ENCODE measurements at places on chromosomes 6 and 20.

DNA sequence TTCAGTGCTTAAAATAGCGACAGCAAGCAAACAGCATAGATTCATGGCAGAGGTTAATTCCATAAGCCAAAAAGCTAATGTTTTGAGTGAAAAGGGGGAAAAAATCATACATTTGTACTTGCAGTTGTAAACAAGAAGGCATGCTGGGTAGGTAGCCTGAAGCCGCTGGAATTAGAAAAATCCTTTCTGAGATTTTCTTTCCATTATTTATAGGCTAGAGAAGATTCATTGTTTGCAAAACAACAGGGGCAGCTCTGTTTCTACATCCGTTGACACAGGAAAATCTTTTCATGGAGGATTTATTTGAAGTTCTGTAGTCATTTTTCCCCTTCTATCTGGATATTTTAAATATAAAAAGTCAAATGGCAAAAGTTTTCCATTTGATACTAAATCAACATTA lies 843.9 kb downstream of the QKI start:
- no peak for DNase-seq

DNA sequence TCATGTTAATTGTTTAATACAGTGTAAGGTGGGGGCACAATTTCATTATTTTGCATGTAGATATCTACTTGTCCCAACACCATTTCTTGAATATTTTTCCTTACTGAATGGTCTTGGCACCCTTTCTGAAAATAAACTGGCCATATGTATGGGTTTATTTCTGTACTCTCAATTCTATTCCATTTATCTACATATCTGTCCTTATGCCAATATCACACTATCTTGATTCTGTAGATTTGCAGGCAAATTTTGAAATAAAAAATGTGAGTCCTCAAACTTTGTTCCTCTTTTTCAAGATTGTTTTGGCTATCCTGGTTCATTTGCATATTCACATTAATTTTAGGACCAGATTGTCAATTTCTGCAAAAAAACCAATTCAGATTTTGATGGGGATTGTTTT lies 34.8 kb downstream of the SCGN start:
- DNase-seq: no peak

GRCh38 chr6:68197356-68197755 lies 437.7 kb upstream of the ADGRB3 start:
- no peak for DNase-seq

- DNase-seq: no peak
Measured at GRCh38 chr20:57686931-57687652, 22.7 kb downstream of the PMEPA1 start.

- no peak for DNase-seq
Measured at GRCh38 chr6:901696-902460, 208.9 kb upstream of the EXOC2 start.

GRCh38 chr20:1437235-1437904 lies 29.3 kb downstream of the NSFL1C start:
- peak; percentile 47 for DNase-seq

DNA sequence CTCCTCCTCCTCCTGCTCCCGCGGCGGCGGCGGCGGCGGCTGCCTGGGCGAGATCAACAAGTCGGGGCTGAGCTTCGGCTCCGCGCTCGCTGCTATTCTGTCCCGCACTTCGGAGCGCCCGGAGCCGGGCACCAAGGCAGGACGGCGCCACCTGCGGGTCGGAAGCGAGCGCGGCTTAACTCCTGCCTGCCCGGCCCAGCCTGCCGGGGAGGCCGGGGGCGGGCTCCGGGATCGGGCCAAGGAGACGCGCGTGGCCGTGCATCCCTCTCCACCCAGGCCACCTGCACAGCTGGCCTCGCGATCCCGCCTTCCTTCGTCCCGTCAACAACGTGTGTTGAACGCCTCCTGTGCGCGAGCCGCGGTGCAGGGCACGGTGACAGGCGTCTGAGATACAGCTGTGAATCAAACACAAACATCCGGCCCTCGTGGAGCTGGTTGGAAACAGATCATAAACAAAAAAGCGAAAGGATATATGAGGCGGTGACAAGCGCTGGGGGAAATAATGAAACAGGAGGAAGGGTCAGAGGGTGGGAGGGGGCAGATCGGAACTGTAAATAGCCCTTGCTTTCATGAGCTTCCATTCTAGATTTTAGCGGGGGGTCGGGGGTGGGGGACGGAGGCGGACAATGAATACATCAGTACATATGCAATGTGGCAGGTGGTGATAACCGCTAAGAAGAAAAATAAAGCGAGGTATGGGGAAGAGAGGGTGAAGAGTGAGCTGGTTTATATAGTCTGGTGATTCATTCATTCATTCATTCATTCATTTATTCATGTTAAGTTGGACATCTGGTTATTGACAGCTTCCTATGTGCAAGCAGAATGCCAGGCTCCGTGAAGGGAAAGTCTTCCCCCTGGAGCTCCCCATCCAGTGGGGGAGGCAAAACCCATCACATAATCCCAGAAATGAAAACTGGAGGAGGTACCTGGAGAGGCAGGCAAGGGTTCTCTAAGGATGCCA lies 2.0 kb upstream of the KCNB1 start:
- DNase-seq: peak; percentile 31

DNA sequence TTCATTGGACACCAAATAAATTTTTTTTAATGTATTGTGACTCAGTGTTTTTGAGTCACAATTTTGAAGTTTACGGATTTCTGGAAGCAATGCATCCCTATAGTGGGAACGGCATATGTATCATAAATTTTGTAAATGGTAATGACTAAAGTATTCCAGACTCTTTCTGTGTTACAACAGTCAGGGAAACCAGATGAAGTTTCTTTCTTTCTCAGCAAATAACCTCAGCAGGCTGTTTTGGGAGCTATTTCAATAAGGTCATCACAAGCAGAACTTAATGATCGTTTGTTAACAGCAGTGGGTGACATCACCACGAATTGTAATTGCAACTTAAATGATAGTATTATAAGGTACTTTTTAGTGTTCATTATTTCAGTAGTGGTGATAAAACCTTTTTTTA lies 52.0 kb downstream of the HIVEP1 start:
- no peak for DNase-seq

GRCh38 chr20:17504898-17505635 lies 26.1 kb downstream of the BFSP1 start:
- DNase-seq: peak; percentile 11

DNA sequence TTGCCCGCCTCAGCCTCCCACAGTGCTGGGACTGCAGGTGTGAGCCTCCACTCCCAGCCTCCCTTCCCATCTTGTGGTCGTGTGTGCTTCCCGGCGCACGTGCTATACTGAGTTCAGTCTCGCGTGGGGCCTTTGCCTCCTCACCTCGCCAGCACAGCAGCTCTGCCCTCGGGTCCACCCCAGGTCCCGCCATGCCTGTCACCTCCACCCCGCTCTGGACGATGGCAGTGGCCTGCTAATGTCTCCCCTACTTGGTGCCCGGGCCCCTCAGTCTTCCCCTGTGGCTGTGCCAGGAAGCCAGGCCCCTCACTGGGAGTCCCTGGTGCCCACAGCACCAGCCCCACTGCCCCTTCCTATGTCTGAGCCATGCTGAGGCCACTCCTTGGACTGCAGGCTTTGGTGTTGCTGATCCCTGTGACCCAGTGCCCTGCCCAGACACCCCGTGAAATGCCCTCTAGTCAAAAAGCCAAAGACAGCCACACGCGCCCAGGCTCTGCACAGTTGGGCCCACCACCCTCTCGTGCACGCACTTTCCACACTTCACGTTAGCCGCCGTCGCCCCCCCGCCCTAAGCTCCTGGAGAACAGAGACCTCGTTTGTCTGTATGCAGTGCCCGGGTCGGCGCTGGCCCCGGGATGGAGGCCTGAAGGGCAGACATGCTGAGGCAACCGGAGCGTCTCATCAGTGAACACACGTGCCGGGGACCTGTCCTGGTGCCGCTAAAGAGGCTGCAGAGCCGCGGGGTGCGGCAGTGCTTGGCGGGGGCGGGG lies 14.3 kb downstream of the HRH3 start:
- no peak for DNase-seq

DNA sequence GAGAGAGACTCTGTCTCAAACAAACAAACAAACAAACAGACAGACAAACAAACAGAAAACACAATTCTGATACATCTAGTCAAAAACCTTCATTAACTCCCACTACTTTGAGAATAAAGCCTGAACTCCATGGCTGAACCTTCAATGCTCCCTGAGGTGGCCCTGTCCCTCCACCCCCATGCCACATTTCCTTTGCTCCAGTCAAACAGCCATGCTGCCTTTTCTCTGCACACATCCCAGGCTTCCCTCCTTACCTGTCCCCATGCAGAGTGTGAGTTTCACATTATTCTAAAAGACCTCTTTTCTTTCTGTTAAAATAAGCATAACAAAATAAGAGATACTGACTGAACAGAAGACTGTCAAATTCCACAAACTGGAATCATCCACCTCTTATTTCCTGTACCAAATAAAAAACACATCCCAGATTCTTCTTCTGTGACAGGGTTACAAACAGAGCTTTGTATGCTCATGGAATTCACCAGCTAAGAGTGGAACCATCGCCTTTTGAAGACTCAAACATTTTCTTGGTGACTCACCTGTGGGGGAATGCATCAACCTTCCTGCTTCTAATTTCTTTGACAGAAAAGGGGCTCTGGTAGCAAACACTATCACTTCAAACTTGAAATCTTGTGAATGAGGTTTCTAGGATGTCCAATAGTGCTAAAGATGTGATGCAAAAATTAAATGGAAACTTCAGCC lies 71.0 kb upstream of the SLC22A16 start:
- DNase-seq: no peak

GRCh38 chr20:12605751-12606150 lies 403.0 kb upstream of the SPTLC3 start:
- no peak for DNase-seq

- no peak for DNase-seq
Measured at GRCh38 chr6:107116931-107117330, 1.6 kb upstream of the BEND3 start.

Measured in stimulated activated CD8-positive, alpha-beta memory T cell treated with anti-CD3 and anti-CD28 coated beads, Interleukin-15, amount 100 ng/mL, for 24 hours (primary cell).